ENCODE measurements at places on chromosomes 1 and 21.

- no peak for DNase-seq
Observed at GRCh38 chr1:118973531-118974137, 14.5 kb downstream of the TBX15 start.

DNA sequence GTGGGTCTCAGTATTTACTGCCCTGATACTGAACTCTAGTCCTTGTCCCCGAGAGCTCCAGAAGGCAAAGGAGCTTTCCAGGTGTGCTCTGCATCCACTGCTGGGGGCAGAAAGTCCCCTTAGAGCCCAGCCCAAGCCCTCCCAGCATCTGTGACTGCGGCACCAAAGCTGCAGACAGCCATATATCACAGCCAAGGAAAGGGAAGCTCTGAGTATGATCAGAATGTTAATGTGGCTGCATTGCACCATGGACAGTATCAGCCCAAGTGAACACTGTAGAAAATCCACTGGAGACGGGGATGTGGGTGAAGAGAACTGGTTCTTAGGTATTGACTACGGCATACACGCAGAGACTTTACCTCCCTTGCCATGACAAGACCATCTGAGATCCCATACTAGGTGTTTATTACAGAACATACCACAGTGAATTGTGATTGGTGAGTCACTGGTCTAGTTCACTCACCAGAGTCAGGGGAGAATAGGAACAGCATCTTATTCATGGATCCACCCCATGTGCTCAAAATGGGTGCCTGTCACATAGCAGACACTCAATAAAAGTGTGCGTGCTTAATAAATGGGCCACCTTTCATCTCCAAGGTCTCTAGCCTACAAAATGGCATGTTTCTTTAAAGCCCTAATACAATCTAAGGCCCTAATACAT lies 170.3 kb downstream of the HHIPL2 start:
- DNase-seq, result no peak

DNA sequence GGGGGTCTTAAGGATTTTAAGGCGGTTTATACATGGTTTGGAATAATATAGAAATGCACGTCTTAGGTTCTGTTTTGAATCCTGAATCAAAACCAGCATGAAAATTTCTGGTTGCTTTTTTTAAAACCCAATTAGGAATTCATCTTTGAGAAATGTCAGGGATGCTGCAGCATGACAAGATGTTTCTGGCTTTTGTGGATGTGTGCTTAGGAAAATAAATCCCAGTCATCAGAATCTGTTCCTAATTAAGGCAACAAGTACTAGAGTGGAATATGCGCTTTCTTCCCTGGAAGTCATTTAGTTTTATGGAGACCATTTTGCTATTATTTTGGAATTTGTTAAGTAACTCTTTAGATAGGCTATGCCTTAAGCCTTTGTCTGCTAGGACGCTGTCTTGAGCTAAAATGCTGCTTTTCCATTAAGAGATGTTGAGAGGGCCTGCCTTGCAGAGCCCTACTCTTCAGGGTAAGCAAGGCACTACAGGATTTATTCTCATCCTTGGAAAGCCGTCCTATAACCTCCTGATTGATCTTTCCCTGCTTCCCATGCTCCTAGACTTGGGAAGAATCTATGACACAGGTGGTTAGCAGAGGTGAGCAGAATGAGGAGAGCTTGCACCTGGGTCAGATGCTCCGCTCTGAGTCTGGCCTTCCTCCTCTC lies 332.8 kb downstream of the DISC1 start:
- no peak for DNase-seq

GRCh38 chr1:205637854-205638468 lies 6.2 kb upstream of the ELK4 start:
- no peak for DNase-seq

DNA sequence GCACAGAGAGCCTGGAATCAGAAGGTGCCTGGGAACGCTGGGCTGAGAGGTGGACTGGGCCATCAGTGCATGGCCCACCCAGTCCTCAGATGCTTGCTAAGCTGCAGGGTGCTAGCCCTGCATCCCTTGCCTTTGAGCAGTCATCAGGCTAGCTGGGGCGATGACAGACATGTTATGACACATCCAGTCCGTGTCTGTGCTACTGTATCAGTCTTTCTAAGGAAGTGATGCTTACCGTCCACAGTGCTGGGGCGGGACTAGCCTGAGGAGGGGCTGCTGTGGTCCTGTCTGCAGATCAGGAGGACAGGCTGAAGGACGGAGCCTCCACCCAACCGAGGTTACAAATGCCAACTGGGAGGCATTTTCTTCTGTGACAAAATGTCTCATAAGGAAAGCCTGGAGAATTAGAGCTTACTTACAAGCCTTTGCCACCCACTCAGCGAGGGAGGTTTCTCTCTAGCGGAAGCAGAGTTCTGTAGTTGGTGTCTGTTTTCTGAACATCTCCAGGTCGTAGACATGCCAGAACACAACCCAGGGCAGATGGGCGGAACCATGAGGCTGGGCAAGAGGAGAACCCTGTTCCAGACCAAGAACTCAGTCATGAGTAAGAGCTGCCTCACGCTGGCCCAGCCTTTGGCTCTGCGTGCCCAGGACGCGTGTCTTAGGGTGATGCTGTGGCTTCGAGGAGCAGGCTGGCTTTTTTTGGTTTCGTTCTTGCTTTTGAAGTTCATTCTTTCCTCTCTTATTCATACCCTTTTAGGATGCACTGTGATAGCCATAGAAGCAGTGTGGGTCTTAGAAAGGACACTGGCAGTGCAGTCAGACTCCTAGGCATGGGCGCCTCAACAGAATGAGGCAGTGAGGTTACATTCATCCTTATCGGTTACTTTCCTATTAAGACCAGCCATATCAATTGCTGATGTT lies 14.3 kb downstream of the SLFNL1 start:
- DNase-seq, result no peak

- DNase-seq, result no peak
Observed at GRCh38 chr1:32761253-32761877, 55.8 kb downstream of the YARS1 start.

DNA sequence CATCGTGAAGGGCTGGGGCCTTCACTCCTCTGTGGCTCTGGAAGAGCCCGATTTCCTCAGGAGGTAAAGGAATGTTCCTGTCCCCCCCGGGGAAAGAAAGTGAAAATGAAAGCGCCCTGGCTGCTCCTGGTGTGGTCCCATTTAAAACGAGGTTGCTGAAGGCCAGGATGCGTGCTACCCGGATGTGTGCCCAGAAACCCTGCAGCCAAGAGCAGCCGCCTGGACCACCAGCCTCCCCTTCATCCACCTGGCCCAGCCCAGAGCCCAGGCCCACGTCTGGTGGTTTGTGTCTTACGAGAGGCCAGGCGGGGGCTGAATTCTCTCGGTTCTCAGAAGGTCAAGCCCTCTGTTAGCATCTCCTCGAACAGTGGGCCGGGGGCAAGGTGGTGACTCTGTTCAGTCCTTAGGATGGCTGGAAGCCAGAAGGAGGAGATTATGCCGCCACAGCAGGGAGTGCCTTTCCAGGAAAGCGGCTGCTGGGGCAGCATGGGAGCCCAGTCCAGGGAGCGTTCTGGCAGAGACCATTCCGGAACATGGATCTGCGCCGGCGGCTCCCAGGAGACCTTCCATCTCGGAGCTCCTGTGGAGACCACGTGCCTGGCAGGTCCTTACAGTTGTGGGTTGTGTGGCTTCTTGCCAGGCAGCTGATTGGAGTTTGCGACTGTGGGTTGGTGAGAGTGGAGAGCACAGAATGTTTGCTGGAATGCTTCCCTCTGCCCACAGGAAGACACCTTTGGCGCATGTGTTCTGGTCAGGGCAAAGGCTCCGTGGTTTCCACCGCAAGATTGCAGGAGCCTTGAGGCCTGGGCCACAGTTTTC lies 1.4 kb downstream of the GUK1 start:
- peak; percentile 65 for DNase-seq

DNA sequence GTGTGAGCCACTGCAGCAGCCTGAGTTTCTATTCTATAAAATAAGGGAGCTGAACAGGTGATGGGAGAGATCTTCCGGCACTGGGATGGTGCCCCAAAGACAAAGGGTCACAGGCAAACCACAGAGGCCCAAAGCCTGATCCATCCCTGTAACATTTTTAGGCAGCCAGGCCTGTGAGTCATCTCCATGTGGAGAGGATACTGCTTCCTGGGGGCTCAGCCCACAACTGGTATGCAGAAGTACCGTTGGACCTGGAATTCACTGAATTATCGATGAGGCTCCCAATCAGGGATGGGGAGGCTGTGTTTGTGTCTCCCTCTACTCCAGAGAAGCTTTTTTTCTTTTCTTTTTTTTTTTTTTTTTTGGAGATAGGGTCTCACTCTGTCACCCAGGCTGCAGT lies 48.8 kb upstream of the WASF2 start:
- DNase-seq, result no peak

- no peak for DNase-seq
Observed at GRCh38 chr1:107990606-107991005, 25.6 kb upstream of the VAV3 start.

DNA sequence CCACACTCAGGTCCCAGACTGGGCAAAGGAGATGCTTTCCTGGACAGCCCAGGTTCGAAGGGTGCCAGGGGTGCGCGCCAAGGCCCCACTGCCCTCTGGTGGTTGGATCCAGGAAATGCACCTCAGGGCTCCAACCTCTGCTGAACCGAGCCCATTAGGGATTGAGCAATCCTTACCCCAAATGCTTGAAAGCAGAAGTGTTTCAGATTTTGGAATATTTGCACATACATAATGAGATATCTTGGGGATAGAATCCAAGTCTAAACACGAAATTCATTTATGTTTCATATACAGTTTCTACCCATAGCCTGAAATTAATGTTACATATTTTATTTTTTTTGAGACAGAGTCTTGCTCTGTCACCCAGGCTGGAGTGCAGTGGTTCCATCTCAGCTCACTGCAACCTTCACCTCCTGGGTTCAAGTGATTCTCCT lies 57.4 kb downstream of the SLC9A1 start:
- DNase-seq, result peak; percentile 74

DNA sequence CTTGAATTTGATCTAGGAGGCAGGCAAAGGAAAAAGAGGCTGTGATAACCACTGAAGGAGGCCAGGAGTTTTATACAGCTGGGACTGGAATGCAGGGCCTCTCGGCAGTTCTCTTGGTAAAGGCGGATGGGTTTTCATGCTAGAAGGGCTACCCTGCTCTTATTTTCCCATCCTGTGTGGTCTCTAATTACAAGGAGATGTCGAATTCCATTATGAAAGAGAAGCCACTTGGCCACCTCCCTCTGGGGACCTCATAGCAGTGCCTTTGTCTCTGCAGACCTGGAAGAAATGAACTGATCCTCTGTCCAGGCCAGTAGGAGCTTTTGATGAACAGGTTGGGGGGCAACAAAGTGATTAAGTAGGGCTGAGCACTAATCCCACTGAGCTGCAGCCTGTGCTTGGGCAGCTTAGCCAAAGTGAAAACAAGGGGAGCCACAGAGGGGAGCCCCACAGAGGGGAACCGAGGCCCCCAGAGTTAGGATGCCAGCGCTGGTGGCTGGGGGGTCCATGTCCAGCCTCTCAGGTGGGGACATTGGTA lies 42.2 kb upstream of the BCAR3 start:
- DNase-seq, result no peak

DNA sequence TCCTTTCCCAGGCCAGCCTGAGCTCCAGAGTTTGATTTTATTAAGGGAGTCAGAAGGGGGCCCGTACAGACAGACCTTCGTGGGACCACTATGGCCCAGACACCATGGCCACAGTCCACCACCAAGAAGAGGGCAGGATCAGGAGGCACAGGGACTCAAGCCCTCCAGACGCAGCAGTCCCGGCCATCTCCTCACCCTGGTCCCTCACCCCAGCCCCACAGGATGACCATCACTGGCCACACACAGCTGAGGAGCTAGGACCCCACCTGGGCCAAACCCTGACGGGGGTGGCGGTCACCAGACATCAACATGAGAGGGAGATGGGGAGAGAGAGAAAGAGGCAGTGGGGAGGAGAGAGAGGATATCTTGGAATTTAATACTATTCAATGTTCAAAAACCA lies 29.2 kb upstream of the AGPAT3 start:
- DNase-seq, result no peak

- no peak for DNase-seq
Observed at GRCh38 chr21:42301371-42302075, 13.7 kb downstream of the TFF3 start.

GRCh38 chr1:15195420-15196052 lies 42.0 kb downstream of the TMEM51 start:
- no peak for DNase-seq

GRCh38 chr1:158179301-158180041 lies 1.2 kb upstream of the CD1D start:
- DNase-seq, result peak; percentile 40

DNA sequence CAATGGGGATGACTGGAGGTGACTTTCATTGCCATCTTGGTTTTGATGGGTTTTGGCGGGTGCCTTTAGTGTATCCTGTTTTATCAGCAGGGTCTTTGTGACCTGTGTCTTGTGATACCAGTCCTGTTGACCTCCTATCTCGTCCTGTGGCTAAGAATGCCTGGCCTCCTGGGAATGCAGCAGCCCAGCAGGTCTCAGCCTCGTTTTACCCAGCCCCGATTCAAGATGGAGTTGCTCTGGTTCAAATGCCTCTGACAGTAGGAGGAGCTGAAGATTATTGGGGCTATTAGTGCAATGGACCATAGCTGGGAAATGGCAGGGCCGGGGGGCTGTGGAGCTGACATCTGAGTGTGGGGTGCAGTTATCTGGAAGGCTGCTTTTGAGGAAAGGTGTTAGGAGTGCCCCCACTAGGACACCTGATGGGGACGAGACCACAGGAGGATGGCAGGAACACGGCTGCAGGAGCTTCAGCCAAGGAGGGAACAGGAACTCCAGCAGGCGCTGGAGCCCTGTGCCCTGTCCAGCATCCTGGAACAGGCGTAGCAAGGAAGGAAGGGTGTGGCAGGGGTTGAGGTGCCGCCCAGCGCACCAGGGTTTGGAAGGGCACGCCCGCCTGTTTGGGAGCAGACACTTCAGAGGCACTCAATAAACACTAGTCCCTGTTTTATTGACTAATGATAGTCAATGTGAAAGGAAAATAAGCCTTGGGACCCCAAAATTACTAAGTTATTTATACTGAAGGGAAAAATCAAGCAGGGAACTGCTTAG lies 15.3 kb upstream of the AGPAT3 start:
- no peak for DNase-seq

- peak; percentile 91 for DNase-seq
Observed at GRCh38 chr1:112704934-112705627, 1.8 kb downstream of the RHOC start.

- no peak for DNase-seq
Observed at GRCh38 chr1:171248841-171249240, 547 bp downstream of the FMO1 start.

DNA sequence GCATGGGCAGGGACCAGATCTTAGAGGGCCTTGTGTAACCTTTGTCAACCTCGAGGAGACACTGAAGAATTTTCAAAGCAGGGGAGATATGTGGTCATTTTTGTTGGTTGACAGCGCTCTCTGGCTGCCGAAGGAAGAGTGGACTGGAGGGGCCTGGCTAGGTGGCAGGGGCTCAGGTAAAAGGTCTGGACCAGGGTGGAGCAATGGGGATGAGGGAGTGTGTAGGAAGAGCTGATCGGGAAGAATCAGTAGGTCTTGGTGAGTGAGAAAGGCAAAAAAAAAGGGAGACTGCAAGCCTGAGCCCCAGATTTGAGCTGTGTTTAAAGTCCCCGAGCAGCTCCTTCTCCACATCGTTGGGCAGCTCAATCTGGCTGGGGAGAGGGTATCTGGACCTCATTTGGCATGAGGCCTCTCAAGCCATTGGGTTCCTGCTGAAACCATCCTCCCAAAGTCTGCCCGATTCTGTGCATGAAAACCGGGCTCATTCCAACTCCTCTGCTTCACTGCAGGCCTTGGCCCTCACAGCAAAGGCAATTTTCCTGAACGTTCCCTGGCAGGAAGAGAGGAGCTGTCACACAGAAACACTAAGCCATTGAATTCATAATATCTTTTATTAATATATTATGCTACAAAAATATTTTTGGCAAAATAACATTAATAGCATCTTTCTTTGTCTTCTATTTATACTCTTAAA lies 237.1 kb downstream of the TRABD2B start:
- DNase-seq, result no peak

- DNase-seq, result no peak
Observed at GRCh38 chr1:154972213-154972516, 1.6 kb upstream of the SHC1 start.
